ENCODE measurements at places on chromosomes 12 and 14.

- DNase-seq, result no peak
Observed at GRCh38 chr12:129830796-129831195, 73.0 kb downstream of the TMEM132D start.

DNA sequence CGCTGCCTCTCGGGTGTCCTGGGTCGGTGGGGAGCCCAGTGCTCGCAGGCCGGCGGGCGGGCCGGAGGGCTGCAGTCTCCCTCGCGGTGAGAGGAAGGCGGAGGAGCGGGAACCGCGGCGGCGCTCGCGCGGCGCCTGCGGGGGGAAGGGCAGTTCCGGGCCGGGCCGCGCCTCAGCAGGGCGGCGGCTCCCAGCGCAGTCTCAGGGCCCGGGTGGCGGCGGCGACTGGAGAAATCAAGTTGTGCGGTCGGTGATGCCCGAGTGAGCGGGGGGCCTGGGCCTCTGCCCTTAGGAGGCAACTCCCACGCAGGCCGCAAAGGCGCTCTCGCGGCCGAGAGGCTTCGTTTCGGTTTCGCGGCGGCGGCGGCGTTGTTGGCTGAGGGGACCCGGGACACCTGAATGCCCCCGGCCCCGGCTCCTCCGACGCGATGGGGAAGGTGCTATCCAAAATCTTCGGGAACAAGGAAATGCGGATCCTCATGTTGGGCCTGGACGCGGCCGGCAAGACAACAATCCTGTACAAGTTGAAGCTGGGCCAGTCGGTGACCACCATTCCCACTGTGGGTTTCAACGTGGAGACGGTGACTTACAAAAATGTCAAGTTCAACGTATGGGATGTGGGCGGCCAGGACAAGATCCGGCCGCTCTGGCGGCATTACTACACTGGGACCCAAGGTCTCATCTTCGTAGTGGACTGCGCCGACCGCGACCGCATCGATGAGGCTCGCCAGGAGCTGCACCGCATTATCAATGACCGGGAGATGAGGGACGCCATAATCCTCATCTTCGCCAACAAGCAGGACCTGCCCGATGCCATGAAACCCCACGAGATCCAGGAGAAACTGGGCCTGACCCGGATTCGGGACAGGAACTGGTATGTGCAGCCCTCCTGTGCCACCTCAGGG lies 679 bp downstream of the ARF6 start:
- no peak for DNase-seq

- no peak for DNase-seq
Observed at GRCh38 chr12:25972783-25973182, 14.3 kb downstream of the RASSF8 start.

DNA sequence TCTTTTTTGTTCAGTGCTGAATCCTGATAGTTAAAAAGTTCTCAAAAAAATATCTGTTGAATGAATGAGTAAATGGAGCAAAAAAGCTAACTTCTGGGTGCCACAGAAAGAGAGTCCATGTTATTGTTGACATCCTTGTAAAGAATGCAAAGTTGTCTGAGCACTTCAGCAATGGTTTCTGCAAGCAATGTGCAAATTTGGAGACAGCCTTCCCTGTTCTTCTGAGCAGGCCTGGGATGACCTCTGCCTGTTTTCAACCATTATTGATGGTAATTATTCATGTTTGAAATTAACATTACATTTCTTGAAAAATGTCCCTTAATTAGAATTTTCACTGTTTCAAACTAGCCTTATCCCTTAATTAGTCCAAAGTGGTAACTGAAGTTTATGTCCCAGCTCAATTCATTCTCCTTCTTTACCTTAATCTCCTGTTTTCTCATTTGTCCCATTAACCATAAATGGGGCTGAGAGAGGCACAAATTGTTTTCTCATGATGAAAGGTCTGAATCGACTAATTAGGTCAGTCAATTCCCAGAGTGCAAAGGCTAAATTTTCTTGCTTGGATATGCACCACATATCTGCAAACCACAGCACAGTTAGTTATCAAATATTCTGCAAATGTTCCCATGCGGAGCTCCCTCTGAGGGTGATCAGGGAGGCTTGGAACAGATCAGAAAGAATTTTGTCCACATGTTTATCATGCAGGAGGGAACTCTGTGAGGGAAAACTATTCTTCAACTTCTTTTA lies 139.4 kb upstream of the KRR1 start:
- no peak for DNase-seq

DNA sequence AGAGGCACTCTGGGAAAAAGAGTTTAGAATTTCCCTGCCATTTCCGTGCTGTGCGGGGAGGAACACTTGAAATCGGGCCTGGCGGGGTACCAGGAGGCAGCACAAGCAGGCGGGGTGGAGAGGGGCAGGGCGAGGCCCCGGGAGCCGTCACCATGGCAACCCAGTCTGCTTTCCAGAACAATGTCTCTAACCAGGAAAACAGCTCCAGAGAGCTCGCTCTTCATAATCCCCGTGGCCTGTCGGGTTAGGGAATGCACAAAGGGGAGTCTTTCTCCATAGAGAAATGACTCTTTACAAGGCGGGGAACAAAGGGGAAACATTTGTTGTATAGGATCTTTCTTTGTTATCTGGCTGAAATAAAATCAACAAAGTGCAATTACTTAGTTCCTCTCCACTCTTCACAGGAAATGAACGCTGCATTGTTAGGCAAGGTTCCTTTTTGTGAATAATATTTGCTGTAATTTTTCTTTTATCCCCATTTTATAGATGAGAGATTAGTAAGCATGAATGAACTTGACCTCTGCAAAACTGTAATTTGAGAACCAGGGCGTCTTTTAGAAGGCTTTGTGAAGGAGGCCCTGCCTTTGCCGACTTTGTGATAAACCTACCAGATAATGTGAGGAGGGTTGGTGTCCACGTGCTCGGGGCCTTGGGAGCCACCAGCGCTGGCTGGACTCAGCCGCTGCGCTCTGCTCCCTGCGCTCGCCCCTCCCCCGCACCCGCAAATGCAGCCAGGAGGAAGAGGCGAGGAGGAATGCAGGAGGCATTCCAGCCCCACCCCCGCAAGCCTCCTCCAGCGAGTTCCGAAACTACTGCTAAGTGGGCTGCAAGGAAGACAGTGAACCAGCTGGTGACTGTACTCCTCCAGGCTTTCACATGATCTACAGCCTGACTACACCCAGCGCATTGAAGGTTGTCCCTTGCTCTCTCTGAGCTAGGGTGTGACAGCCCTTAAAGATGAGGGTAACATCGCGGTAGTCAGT lies 105.2 kb upstream of the ATF7IP start:
- DNase-seq, result peak; percentile 71

DNA sequence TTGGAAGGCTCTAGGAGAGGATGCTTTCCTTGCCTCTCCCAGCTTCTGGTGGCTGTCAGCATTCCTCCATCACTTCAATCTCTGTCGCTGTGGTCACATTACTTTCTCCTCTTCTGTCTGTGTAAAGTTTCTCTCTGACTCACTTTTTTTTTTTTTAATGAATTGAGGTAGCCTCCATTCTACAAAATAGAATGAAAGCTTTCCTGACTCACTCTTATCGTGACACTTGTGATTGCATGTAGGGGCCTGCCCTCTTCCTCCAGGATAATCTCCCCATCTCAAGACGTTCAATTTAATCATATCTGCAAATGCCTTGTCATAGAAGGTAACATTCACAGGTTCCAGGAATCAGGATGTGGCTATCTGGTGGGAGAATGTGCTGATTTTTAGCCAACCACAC lies 153.5 kb upstream of the HMGA2 start:
- no peak for DNase-seq

- no peak for DNase-seq
Observed at GRCh38 chr14:50910495-50911420, 33.5 kb downstream of the PYGL start.

- DNase-seq, result no peak
Observed at GRCh38 chr12:7079826-7080125, 12.5 kb downstream of the C1R start.

- DNase-seq, result peak; percentile 58
Observed at GRCh38 chr14:88198446-88198845, 124.6 kb downstream of the KCNK10 start.

DNA sequence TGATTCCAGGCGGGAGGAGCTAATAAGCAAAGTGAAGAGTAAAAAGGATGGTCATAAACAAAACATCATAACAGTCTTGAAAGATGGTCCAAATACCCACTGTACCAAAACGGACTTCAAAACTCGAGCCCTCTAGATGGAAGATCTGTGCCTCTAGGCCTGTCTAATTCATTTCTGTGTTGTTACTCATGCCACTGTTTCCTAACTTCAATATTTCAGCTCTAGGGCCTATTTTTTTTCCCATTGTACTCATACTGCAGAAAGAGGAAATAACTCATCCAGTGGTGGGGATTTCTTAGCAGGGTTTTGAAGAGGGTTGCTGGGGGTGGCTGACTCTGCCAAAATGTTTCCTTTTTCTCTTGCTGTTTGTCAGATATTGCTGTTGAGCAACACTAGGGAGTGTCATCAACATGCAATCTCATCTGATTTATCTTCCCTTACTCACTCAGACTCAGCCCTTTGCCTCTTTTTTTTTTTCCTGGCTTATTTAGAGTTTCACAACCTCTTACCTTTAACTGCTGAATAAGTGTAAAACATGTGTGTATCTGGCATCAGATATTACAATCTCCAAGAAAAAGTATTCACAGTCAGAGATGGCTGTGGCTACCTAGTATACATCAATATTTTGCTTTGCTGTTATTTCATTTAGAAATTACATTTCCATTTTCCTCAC lies 189.6 kb downstream of the DUSP6 start:
- no peak for DNase-seq

- DNase-seq, result peak; percentile 65
Observed at GRCh38 chr14:26597589-26598080, at the start of gene NOVA1. TSS of gene NOVA1 (minus strand) at chr14:26598033. CDS start at chr14:26597436, 597 bp downstream.

DNA sequence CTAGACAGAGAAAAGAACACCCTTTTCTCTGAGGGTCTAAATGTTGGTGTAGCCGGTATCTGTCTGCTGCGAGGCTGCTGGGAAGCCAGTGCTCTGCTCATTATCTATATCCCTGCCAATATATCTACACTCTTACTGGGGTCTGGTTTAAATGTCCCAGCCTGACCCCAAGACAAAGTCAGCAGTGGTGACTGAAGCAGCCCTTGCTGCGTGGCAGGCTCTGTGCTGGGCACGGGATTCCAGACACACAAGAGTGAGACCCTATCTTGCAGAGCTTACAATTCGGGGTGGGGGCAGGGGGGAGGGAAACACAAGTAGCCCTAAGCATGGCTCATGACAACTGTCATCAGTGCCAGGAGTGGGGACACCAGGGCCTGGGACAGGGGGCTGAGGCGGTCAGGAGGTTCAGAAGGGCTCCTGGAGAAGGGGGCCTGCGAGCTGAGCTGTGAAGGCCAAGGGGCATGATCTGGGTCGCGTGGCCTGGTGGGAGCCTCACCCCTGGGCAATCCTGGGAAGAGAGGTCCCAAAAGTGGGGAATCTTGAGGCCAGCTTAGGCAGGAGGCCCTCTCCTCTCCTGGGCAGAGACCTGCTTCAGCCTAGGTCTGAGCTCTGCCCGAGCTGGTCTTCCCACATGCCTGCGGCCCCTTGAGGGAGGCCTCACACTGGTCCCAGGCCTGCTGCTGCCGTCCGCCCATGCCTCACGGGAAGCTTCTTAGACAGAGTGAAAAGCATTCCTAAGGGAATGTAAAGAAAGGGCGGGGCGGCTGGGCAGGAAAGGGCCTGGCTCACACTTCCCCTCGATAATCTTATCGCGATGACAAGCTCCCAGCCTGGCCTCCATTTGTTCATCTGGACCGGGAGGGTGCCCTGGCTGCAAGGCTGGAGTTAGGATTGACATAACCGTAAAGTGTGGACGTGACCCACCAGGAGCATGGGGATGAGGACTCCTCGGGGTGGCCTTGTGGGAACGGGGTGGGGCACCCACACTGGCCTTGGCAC lies 7.3 kb upstream of the RCOR1 start:
- no peak for DNase-seq

GRCh38 chr12:8030189-8030588 lies 2.3 kb upstream of the FOXJ2 start:
- no peak for DNase-seq

- DNase-seq, result no peak
Observed at GRCh38 chr14:36716614-36717184, 55.0 kb downstream of the PAX9 start.

GRCh38 chr14:40099316-40099715 lies 667.1 kb upstream of the FBXO33 start:
- DNase-seq, result no peak

DNA sequence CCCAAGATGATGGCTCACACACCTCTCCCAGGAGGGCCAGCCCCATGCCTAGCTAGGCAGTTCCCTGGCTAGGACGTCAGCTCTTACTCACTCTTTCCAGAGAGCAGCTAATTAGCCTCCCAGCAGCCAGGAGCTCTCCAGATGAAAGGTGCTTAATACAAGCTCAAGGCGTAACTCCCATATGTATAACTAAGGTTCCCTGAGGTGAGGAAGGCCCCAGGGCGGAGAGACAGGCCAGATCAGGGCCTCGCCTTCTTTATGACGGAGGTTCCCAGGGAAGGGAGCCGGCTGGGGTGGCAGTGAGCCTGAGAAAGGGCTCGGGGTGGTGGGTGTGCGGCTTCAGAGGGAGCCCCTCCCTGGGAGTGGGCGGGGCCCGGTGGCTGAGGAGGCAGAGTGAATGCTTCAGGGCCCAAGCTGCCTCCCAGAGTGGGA lies 26.4 kb upstream of the ZFP36L1 start:
- DNase-seq, result no peak

GRCh38 chr14:78358591-78358990 lies 188.4 kb downstream of the NRXN3 start:
- DNase-seq, result no peak

DNA sequence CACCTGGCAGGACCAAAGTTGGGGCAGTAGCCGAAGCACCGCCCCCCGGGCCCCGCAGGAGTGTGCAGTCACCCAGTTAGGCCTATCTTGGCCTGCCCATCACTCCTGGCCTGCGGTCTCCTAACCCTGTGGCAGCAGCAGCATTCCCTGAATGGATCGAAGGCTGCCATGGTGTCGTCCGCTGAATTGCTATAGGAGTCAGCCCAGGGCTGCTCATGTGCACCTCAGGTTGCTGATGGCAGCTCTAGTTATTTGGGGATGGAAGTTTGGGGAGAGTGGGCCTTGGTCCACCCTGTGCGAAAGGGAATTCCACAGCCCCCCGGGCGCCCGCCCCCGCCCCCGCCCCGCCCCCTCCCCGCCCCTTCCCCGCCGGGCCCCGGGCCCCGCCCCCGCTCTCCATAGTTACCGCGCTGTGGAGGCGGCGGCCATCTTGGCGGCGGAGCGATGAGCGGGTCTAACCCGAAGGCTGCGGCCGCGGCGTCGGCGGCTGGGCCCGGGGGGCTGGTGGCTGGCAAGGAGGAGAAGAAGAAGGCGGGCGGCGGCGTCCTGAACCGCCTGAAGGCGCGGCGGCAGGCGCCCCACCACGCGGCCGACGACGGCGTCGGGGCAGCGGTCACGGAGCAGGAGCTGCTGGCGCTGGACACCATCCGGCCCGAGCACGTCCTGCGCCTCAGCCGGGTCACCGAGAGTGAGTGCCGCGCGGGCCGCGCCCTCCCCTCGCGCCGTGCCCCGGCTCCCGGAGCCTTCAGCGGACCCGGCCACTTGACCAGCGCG lies at the start of gene UNC119B:
TSS of gene UNC119B (plus strand) at position 428 of the 774 bp plus-strand sequence. CDS start at position 445, 17 bp downstream.
- DNase-seq, result no peak

DNA sequence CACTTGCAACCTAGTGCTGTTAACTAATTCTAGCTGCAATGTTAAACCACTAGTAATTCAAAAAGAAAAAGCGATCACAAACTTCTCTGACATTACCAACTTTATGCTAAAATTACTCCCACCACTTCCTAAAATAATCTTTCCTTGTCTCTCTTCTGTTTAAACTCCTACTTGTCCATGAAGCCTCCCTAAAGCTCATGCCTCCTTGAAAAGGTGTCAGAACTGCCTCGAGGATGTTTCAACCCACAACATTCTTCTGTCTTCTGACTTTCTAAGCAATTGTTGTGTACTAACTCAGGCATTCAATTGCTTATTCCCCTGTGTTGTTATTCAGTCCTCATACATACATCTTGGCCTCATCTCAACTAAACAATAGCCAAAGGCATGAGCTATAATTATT lies 5.9 kb downstream of the GNPTAB start:
- no peak for DNase-seq

- no peak for DNase-seq
Observed at GRCh38 chr12:20801035-20801434, 9.5 kb upstream of the SLCO1B3 start.

All from NCI-H748 treated with DMSO at 0.1 percent for 48 hours (cell line).